GM04503 (cell line): ENCODE measurements at places on chromosomes 1 and 21.

- no peak for DNase-seq
Measured at GRCh38 chr1:12232221-12232620, 2.4 kb downstream of the VPS13D start.

DNA sequence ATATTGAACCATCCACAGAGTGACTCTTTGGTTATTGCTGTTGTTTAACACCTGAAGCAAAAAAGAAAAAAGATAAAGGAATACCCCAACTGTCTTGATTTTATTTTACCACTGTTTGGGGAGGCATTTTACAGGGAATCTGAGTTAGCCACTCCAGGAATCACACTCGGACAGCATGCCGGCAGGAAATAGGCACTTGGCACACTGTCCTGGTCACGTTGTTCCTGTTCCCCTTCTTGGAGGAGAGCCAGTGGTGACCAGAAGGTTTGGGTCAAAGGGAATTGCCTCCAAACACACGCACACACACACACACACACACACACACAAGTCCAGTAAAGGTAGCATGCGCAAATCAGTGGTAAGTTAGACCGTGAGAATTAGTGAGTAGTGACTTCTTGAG is 13.8 kb downstream of the RGS4 start:
- DNase-seq: no peak

GRCh38 chr1:244427647-244428046 is 24.1 kb downstream of the ADSS2 start:
- DNase-seq: no peak

DNA sequence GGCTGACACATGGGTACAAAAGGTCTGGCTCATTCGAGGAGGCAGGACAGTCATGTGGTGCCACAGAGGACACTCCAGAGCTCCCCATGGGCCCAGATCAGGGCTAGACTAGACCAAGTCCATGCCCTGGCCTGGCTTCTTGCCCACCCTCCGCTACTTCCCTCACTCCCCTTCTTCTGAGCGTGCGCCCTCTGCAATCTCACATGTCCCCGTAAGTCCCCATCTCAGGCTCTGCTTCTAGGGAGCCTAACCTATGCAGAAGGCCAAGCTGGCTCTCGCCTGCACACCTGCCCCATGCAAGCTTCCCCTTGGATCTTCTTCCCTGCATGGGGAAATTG is 553.6 kb downstream of the PTPRU start:
- no peak for DNase-seq

DNA sequence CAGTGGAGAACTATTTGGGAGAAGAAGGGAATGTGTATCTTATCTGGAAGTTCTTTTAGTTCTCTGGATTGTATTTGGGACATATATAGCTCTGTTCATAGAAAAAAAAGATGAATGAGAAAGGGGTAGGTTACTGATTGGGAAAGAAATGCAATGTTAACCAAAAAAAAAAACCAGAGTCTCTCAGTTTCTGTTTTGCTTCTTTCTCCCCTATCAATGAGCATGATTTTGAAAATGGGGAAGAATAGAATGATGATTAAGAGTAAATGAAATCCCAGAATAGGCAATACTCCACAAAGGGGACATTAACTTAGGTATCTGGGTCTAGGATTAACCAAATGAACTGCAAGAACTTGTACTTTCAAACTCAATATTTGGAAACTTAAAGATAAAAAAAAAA is 92.9 kb downstream of the RHOU start:
- no peak for DNase-seq
